ENCODE measurements at places on chromosomes 3 and 15.

GRCh38 chr3:56878074-56878473, 76.3 kb upstream of the ARHGEF3 start:
- DNase-seq = peak; percentile 67

GRCh38 chr15:42163291-42163690, 6.9 kb upstream of the PLA2G4F start:
- no peak for DNase-seq

- DNase-seq = no peak
Measured at GRCh38 chr3:48467473-48468267, 21.1 kb downstream of the ATRIP start.

GRCh38 chr3:114451561-114452018, 157.8 kb downstream of the TIGIT start:
- no peak for DNase-seq

- DNase-seq = no peak
Measured at GRCh38 chr3:164236851-164237250, 841.4 kb downstream of the SI start.

DNA sequence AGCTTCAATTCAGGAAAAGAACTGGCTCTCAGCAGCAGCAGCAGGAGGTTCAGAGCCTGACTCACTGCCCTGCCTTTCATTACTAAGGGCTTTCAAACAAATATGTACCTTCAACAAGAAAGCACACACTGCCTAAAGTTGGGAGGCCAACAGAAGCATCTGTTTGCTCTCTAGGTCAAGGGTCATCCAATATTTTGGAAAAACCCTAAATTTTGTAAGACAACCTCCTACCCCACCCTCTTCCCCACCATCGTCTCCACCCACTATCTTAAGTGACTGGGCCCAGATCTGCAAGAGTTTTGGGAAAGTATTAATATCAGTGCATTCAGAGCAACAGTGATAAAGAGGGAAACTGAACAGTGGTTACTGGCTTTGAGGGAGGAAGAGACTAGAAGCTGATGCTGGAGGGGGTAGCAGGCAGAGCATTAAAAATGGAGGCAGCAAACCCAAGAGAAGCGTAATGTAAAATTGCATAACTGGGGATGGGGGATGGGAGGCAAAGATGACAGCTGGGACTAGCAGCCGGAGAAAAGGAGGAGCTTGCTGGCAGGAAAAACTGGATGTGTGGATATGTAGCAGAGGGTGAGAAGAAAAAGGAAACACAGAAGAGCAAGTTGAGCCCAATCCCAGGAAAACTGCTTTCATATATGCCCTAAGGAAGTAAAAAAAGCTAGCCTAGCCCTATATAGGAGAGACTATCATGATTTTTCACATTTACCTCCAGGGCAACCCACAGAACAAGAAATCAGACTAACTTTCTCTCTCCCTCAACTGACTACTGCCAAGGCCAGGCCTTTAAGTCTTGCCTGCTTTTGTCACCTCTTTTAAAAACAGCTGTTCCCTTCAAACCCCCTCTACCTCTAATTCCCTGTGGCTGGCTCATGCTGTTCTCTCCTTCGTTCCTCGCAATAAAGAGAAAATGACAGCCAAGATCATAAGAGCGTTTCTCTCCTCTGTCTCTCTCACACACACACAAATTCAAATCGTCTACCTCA, 31.4 kb downstream of the NPTN start:
- DNase-seq = peak; percentile 53

DNA sequence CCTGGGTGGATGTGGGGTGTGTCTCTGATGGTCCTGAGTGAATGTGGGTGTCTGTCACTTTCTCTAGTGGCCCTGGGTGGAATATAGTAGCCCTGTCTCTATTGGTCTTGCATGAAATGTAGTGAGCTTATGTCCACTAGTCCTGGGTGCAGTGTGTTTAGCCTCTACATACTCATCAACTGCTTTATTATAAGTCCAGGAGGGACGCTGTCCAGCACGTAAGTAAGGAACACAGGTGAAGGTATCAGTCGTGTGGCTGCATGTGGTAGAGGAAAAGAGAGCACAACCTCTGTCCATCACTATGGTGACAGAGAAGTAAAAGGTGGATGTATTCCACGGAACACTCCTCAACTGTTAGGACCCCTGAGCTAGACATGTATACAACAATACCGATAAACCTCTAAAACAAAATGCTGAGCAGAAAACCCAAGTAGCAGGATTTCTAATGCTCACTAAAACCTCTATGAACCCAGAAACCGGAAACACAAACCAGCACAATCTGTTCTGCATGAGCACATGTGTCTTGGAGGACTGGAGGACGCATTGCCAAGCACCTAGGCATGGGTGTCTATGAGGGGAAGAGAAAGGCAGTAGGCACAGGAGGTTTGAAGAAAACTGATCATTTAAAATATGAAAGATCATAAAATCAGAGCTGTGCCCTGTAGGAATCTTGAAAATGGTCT, 11.0 kb downstream of the LTF start:
- no peak for DNase-seq

DNA sequence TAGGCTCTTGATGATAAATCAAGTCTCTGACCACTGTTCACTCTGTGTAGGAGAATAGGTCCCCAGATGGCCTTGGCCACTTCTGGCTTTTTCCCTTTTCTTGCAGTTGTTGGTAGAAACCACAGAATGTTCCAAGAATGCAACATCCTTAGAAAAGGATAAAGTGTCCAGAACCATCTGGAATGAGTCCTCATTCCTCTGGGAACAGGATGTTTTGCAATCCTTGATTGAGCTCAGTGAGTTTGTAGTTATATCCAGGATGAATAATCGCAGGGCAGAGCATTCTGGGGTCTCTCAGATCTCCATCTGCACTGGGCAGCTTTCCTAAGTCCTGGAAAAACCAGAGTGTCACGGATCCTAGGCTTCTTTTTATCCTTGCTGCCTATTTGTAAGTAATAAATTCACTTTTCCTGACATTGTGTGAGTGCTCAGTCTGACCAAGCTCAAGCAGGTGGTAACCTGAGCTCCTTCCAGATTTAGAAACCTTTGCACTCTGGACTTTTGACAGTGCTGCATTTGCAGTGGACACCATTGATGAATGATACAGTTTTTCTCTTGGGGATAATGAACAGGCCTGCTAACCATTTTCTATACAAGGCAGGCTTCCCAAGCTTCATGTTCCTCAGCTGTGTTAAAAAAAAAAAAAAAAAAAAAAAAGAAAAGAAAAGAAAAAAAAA, 1028.6 kb downstream of the OTOL1 start:
- no peak for DNase-seq

Data from inflammatory macrophage treated with lipopolysaccharide for 4 hours (primary cell).